ENCODE measurements at places on chromosomes 1 and 21.

DNA sequence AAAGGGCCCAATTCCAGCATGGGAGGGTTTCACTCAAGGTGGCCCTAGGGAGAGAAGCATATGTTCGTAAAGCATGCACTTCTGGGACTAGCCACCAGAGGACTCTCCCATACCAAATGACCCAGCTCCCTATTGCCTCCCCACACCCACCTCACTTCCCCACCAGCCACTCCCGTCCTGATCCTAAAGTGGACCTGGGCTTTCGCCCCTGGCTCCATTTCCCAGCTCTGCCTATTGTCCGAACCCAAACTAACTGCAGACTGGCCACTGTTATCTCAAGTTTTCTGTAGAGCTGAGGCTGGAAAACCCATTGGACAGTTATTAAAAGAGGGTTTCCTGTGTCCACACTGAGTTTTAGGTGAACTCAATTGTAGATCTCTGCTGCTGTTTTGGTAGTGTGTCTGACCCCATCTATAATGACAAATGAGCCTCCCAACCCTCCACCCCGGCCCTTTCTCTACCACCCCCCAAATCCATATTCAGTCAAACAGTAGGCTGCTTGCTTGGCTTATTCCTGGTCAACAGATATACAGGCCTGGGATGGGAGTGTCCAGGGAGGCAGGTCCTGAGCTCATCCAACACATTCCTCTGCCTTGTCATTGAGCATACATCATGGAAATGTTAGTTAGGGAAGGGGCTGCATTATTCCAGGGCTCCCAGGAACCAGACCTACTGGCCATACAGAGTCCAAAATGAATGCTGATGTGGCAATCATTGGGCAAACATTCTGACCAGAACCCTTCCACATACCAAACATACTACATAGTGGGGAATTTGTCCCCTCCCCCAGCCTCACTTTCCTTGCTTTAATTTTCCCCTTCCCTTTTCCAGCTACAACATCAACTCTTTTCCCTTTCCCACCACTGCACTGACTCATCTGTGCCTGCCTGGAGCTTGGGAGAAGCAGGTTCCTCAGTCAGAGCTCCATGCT, 59.2 kb downstream of the ABCA4 start:
- peak; percentile 75 for DNase-seq

DNA sequence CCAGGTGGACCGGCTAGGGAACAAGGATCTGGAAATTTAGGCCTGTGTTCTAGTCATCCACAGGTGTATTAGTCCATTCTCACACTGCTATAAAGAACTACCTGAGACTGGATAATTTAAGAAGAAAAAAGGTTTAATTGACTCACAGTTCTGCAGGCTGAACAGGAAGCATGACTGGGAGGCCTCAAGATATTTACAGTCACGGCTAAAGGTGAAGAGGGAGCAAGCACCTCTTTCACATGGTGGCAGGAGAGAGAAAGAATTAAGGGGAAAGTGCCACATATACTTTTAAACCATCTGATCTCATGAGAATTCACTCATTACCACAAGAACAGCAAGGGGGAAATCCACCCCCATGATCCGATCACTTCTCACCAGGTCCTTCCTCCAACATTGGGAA, 174.7 kb upstream of the C1orf105 start:
- DNase-seq = no peak

GRCh38 chr1:101262630-101263348, 26.0 kb downstream of the S1PR1 start:
- DNase-seq = no peak

DNA sequence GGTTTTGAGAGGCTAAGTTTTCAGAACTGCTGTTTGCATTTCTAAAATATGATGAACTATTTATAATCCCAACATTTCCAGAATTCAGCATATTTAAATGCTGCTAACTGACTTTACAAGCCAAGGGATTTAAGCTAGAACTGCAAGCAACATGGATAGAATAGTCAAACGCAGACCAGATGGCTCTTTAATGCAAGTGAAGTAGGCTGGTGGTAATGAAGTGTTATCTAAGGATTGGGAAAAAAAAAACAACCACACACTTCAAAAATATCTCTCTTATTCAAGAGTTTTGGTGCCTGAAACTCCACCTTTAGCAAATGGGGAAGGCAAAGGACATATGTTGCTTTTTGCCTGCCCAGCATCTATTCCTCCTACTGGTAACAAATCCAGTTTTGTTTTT, 20.9 kb upstream of the SSX2IP start:
- no peak for DNase-seq

DNA sequence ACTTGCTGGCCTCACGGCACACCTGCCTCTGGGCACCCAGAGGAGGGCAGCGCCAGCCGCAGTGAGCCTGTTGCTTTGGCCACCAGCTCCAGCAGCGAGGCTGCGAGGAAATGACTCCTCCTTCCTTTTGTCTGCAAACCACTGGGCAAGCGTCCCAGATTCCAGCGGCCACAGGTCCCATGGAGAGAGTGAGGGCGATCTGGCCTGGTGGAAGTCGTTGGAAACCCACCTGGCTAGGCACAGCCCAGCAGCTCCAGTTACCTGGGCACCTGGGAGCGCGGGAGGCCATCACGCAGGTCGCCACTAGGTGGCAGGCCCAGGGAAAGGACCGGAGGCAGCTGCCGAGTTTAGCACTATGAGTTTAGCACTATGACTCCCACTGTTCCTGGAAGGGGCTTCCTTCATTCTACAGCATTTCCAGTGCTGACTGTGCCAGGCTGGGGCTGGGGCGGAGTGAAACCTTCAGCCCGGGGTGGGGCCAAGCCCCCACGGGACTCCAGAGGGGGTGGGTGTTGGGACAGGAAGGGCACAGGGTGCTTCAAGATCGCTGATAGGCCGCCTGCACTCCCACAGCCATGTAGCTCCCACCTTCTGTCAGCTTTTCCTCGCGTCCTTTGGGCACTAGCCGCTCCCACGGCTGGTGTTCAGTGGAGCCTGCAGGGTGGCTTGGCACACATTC, 1.1 kb upstream of the ESPN start:
- DNase-seq = peak; percentile 10

DNA sequence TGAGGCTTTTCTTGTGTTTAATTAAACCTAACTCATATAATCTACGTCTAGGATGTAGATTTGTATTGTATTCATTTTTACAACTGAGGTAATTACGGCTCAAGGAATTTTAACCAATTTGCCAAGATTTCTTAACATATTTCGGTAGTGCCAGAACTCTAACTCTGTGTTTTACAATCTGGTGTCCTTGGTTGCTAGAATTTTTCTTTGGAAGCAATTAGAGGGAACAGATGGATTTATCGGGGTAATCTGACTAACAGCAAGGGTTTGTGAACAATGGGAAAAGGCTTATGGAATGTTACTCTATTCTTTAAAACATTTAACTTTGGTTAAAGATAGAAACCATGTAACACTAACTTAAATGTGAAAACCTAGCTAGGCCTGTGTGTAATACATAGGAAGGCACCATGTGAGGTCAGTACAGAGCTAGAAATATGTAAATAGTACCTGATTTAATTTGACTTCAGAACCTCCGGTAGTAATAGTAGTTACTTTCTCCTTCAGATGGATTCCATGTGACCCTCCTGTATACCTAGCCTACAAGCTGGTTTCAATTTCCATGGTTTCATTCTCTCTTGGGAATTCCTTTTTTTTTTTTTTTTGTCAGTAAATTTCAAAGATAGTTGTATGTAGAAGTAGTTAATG, 1.2 kb downstream of the MTF2 start:
- DNase-seq = peak; percentile 73

GRCh38 chr1:228058949-228059633, 23.4 kb upstream of the ARF1 start:
- no peak for DNase-seq

DNA sequence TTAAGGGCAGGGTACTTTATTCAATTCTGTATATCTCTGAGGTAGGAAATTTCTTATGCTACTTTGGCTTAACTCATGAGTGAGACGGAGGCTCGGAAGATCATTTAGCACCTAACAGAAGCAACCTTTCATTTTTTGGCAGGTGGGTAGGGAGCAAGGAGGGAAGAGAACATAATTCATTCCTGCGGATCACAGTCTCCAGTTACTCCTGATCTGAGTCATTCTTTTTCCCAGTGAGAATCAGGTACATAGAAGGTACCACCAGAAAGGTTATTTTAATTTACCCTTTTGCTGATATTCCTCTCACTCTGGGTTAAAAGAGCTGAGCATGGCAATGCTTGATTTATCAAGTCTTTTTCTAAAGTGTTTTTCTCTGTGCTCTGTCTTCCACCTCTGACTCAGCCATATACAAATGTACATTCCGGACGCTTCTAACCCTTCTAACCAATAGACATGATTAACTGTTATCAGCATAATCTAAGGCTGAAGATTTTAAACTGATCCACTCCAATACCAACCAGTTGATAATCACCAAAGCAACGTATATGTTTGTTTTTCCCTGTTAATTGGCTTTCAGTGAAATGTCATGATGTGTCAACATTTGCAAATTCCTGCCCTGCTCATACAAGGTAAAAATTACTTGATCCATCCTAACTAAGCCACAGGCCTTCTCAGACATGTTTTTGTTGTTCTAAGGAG, 271.7 kb downstream of the DUSP10 start:
- peak; percentile 58 for DNase-seq

DNA sequence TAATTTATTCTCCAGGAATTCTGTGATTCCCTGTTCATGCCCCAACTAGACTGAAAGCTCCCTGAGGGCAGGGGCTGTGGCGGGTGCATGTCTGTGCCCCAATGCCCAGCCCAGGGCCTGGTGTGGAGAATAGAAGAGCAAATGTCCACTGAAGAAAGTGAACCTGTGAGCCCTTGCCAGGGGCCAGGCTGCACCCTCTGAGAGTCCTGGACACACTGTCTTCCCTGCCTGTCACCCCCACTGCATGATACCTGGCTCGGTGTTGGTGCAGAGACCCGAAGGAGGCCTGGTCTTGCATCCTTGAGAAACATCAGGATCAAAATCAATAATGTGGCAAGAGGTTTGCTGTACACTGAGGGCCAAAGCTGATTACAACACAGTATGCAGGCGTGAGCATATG, 69.8 kb upstream of the RUNX3 start:
- no peak for DNase-seq

DNA sequence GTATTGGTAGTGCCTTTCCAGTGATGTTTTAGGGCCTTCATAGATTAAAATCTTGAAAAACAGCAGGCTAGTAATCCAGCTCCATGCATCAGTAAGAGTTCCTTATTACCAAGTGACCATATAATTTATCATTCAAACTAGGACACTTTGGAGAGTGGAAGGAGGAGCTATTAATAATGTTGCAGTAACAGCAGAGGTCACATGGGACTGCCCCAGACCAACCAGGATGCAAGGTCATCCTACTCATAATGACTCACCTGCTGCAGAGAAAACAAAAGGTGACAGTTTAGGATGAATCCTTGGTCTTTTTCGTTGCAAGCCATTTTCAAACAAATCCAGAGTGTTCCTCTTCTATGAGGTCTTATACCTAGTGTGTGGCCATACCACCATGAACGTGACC, 187.4 kb downstream of the NUF2 start:
- no peak for DNase-seq

DNA sequence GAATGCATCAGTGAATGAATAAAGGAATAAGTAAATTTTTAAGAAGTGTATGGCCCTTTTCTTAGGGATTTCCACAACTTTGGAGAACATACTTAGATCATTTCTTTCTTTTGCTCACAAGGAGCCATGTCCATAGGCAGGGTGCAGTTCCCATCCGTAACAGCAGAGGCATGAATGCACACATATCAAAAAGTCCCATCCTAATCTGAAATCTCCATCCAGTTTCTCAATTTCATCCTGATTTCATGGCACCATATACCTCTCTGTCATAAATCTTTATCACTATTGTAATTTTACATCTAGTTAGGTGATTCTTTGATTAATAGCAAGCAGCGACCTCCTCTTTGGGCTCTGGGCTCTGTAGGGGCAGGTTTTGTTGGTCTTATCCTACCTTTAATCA, 359.2 kb downstream of the RRAGC start:
- no peak for DNase-seq

GRCh38 chr1:220326578-220326977, 54.3 kb upstream of the RAB3GAP2 start:
- peak; percentile 44 for DNase-seq

- no peak for DNase-seq
These were observed 64.5 kb downstream of the HUNK start for GRCh38 chr21:31937303-31937702.

DNA sequence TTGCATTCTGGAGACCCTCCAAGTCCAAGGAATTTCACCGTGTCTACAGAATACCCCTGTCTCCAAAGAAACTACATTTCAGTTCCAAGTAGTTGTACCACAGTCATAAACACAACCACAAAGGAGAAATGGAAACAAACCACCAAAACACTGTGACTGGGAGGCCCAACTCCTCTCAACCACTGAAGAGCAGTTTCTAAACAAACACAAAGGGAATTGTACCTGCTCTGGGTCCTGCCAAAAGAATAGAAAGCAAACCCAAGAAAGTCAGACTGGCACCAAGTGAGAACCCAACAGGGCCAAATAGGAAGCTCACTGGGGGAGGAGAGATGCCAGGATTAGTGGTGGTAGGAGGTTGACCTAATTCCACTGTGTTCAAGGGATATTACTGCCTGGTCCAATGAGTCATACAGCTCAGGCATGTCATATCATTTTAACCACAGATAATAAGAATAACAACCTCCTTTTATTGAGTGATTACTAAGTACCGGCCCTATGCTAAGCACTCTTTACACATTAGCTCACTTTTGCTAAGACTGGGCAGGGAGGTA, 123.9 kb upstream of the PPP2R5A start:
- DNase-seq = peak; percentile 86

- no peak for DNase-seq
These were observed 104.7 kb downstream of the SNX7 start for GRCh38 chr1:98766255-98766654.

DNA sequence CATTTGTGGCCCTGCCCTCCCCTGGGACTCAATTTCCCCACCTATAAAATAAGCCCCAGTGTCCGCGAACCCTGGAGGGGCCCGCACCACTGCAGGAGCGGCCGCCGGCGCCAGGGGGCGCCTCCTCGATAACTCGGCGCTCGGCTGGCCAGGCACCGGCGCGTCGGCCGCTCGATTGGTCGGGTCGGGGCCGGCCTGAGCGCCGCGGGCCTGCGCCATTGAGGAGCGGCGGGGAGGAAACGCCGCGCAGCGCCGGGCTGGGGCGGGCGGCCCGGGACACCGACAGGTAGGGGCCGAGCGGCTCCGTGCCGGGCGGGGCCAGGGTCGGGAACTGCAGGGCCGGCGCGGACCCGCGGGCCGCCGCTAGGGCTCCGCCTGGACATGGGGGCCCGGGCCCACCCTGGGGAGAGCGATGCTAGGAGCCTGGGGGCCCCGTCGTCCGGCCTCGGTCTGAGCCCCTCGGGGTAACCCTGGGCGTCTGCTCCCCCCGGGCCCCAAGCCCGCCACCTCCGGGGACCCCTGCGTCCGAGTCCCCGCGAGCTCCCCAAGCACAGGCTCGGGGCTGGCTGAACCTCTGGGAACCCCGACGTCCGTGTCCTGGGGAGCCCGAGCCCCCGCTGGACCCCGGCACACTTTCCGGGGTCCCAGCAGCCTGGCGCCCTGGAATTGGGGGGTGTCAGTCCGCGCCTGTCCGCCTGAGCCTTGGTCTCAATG, at the start of gene VPS13D:
Gene VPS13D (plus strand): TSS at position 196 of the 714 bp plus-strand sequence. CDS start 4,237 bp downstream, outside the sequence.
- peak; percentile 76 for DNase-seq

- DNase-seq = peak; percentile 59
These were observed 16.0 kb downstream of the PSRC1 start for GRCh38 chr1:109266965-109267364.

Data from fibroblast of skin of right quadriceps (primary cell).